ENCODE measurements at places on chromosomes 1 and 21. TPM values are rescaled to one million over a fixed set of nuclear protein-coding genes. Genes with fewer than 3 reads are reported as not detected.
A peak's percentile ranks its signal among the peaks of the same experiment; 100 is the strongest.

DNA sequence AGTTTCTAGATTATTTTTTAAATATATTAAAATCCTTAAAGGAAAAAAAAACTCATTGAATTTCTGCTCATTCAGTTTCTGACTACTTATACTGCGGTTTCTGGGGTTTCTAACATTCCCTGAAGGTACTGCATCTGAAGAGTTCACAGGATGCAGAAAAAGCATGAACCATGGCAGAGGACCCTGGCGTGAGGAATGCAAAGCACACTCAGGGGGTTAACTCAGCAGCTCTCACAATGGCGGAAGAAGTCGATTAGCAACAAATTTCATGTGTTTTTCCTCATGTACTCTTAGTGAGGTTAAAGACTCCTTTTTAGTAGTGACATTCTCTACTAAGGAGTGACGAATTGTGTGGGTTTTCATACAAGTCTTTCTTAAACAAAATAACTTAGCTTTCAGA, 975.6 kb downstream of the NCAM2 start:
- no peak for DNase-seq

- no peak for DNase-seq
Measured at GRCh38 chr1:231518485-231519034, 9.9 kb upstream of the TSNAX start.

GRCh38 chr1:84996846-84997666, at the start of gene MCOLN2:
MCOLN2 (minus strand) TSS chr1:84997113; CDS start chr1:84996872, 241 bp downstream.
- peak; percentile 34 for DNase-seq

DNA sequence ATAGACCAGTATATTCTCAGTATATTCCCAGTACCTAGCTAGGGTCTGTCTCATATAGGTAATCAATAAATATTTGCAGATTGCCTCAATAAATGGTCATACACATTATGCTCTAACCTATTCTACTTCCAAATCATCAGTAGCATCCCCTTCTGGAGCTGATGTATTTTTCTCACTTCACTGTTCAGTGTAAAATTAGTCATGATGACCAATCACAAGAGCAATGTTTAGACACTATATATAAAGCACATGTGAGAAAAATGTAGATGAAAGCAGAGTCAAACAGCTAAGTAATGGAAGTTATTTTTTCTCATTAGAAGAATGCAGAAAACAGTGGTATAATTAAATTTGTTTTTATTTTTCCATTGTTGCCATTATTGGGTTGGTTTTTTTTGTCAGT, 34.7 kb downstream of the EPRS1 start:
- no peak for DNase-seq

GRCh38 chr21:16942703-16943102, 570.1 kb upstream of the CXADR start:
- DNase-seq = no peak

GRCh38 chr21:37868446-37869295, 47.6 kb downstream of the KCNJ6 start:
- no peak for DNase-seq

- DNase-seq = no peak
Measured at GRCh38 chr1:89170170-89171066, 5.4 kb downstream of the GBP7 start.

- DNase-seq = no peak
Measured at GRCh38 chr1:38131024-38131585, 84.5 kb upstream of the POU3F1 start.

DNA sequence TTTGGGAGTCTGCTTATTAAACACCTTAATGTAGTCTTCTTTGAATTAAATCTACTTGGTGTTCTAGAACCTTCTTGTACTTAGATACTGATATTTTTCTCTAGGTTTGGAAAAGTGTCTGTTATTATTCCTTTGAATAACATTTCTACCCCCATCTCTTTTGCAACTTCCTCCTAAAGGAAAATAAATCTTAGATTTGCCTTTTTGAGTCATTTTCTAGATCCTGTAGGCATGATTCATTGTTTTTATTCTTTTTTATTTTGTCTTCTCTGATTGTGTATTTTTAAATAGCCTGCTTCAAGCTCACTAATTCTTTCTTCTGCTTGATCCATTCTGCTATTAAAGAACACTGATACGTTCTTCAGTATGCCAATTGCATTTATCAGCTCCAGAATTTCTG, 155.9 kb upstream of the NEGR1 start:
- DNase-seq = no peak

Gene ANKRD65
- total RNA-seq = 4.4 TPM

Gene KRTAP12-2
- total RNA-seq = not detected

DNA sequence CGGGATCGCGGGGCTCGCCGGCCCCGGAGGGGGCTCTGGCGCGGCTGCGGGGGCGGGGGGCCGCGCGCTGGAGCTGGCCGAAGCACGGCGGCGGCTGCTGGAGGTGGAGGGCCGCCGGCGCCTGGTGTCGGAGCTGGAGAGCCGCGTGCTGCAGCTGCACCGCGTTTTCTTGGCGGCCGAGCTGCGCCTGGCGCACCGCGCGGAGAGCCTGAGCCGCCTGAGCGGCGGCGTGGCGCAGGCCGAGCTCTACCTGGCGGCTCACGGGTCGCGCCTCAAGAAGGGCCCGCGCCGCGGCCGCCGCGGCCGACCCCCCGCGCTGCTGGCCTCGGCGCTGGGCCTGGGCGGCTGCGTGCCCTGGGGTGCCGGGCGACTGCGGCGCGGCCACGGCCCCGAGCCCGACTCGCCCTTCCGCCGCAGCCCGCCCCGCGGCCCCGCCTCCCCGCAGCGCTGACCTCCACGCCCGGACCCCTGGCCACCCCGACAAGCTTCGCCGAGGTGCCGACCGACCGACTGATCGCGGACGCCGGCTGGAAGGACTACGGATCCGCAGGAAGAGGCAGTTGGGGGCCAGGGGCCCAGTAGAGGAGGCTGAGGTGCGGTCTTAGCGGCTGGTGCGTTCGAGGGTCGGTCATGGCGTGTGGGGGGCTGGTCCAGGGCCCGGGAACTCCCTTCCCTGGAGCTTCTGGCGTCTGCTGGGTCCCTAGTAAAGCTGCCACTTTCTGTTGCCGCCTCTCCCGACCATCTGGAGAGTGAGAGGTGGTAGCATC, 711 bp downstream of the TRNP1 start:
- peak; percentile 69 for DNase-seq

DNA sequence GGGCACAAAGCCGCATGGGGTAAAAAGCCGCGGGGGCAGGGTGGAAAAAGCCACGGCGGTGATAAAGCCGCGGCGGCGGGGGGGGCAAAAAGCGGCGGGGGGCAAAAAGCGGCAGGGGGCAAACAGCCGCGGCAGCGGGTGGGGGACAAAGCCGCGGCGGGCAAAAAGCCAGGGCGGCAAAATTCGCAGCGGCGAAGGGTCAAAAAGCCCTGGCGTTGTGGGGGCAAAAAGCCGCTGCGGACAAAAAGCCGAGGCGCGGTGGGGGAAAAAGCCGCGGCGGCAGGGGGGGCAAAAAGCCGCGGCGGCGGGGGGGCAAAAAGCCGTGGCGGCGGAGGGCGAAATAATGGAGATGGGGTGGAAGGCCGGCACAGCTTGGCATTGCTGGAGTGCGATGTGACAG, 3902.9 kb downstream of the SRGAP2C start:
- no peak for DNase-seq

Gene PINK1
- 21.0 TPM for total RNA-seq

Gene DMRTB1
- not detected for total RNA-seq

Gene KIF26B
- 0.89 TPM for total RNA-seq

DNA sequence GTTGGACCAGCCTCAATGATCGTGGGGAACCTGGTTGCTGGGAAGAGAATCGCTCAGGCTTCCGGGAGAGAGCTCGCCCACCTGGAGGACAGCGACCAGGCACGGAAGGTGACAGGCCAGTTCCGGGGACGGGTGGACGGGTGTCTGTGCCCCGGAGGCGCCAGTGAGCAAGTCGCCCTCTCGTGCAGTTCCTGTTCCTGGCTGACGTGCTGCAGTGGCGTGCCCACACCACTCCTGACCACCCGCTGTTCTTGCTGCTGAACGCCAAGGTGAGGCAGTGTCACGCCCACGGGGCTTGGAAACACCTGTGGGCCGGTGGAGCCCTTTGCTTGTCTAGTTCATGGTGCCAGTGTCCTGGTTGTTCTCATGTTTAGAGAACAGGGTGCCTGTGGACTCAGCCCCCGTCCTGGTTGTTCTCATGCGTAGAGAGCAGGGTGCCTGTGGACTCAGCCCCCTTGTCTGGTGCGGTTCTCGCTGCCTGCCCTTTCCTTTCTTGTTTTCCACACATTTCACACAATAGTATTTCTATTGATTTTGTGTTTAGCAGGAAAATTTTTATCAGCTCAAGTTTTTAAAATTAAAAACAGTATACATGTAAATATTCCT, 53.1 kb downstream of the S100B start:
- no peak for DNase-seq

Gene TOE1
- total RNA-seq = 8.8 TPM

Gene TRNP1
- total RNA-seq = 40.0 TPM

Gene LRRC71
- total RNA-seq = not detected

GRCh38 chr1:25338986-25339385, 852 bp downstream of the TMEM50A start:
- DNase-seq = no peak

Gene OXCT2
- 3.1 TPM for total RNA-seq

GRCh38 chr1:46404482-46405196, 10.5 kb downstream of the FAAH start:
- DNase-seq = no peak

DNA sequence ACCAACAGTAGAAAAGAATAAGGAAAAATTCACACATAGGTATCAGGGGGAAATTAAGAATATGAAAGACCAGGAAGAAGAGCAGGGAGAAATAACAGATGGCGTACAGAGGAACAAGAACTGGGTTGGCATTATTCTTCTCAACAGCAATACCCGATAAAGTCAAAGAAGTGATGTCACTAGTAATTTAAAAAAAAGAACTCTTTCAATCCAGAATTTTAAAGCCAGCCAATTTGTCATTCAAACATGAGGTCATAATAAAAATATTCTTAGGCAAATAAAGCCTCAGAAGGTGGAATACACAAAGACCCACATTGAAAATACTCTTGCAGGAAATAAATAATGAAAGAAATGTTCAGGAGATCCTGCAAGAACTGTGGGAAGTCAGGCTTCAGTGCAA, 8.8 kb downstream of the NCMAP start:
- DNase-seq = no peak

Gene IER5
- 13.6 TPM for total RNA-seq

GRCh38 chr21:18153063-18153462, 91.6 kb upstream of the CHODL start:
- DNase-seq = no peak

DNA sequence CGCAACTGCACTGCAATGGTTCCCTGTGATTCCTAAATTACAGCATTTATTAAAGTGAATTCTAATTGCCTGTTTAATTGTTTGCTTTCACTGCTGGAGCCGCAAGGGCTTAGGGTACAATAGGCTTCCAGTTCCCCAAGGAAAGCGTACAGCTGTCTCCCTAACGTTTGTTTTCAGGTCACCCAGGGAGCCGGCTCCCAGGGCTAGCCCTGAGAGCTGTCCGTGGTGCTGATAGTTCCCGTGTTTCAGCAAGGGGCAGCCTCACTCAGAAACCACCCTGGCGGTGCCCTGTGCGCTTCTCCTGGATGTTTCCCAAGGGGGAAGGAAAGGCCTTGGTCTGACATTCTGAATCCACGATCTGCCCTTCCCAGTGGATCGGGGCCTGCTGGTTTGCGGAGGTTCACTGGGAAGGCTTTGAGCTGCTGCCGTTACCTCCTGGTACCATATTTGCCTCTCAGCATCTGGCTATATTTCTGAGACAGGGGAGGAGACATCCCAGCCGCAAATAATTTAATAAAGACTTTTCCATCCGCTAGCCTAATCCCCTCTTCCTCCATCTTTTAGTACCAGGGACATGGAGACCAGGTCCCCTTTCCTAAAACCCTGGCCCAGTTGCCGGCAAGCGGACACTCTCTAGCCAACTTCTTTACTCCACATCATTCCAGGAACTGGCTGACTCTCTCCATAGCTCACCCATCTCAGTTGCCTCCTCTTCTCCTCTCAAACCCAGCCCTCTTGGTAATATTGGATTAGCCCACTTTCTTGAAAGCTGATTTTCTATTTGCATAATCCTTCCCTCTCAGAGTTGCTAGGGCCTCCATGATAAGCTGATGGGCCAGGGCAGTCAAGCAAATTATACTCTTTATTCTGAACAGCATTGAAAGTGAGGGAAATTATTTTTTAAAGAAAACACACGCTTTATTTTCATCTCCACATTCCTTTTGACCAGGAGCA, 149.0 kb downstream of the IGSF21 start:
- DNase-seq = peak; percentile 47

DNA sequence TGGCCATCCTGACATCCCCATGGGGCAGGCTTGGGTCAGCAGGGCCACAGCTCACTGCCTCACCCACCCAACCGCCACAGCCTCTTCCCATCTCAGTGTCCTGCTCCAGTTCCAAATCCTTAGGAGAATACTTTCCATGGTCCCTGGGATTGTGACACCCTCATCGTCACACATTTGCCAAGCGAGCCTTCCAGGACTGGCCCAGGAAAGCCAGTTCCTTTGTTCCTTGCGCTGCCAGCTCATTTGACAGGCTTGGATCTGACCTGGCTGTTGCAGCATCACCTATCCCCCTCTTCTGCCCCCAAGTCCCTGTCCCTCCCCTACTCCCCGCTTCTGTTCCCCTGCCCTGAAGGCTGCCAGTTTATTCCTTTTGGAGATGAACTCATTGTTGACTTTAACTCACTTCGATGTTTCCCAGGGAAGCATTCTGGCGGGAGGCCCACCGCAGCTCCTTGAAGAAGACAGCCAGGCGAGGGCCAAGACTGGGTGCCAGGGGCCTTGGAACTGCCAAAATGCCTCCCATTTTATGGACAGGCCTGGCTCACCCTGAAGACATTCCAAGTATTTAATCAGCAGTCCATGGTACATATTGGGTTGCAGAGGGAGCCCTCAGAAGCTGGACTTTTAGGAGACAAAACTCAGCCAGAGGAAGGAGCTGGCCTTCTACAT, 10.2 kb upstream of the GNL2 start:
- DNase-seq = no peak

DNA sequence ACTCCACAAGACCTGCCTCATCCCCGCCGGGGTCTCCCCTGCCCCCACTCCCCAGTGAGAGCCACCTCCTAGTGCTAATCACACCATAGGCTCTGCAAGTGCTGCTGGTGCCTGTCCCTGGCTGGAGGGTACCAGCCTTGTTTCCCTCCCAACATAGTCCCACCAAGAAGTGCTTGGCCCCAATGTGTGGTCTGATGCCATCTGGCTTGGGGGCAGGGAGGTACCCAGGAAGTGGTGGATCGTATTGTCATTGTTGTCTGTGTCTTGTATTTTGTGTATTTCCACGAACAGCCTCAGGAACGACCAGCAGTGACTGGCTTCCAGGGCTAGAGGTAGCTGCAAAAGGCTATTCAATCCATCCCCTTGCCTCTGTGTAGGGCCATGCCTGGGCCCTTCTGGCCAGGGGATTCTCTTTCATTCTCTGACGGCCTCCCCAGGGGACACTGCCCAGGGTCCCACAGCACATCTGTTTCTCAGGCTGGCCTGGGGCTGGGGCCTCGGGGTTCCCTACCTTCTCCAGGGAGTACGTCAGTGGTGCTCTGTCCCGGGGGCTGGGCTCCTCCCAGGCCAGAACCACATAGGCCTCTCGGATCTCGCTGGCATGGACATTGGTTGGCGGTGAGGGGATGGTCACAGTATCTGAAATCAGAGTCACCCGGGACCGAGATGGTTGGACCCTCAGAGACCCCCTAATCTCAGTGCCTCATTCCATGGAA, 22.8 kb downstream of the MYOM3 start:
- no peak for DNase-seq
